ENCODE measurements at places on chromosomes 4 and X.

- no peak for DNase-seq
Observed at GRCh38 chr4:184237612-184238011, 19.9 kb upstream of the ENPP6 start.

DNA sequence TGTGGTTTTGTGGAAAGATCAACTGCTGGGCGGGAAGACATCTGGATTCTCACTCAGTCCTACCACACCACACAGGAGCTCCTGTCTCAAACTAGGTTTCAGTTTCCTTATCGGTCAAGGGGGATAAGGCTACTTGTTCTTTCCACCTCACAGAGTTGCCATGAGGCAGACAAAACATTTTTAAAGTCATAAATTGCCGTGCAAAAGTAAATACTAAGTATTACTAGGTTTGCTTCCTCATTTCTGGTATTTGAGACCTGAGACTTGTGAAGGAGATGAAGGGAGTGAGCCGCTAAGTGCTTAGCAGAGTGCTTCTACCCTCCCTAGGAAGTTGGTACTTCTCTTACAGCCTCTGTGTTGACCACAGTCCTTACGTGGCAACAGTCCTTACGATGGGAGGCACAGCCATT is 1.5 kb downstream of the LAP3 start:
- DNase-seq: no peak

DNA sequence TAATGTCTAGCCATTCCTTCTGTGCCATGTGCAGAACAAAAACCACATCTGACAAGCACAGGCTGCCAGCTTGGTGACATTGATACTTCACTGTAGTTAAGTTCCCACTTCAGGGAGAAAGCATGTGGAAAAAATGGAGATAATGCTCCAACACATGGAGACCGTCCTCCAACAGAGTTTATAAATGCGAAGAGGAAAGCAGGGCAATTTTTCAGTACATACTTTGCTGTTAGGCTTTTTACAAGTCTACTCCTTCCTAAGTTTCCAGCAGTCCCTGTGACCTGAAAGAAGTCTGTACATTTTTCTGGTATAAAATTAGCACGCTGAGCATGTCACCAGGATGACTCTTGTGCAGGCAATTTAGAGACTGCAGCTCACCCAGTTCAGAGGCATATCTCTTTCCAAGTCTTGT is 766.9 kb upstream of the IGFBP7 start:
- DNase-seq: no peak

- DNase-seq: no peak
Observed at GRCh38 chrX:8848911-8849310, 47.7 kb upstream of the FAM9A start.

DNA sequence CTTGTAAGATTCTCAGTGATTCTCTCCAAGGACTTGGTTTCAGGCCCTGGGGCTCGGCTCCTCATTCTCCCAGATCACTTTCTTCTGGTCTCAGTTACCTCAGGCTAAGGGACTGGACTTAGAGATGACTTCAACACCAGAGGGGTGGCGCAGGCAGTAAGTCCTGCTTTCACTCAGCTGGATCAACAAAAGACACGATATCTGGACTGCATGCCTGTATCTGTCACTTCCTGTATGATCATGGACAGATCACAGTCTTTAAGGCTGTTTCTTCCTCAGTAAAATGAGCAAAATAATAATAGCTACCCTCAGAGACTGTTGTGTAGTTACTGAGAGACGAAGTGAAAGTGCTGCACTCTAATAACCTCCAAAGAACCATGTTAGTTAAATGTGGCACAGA is 19.5 kb upstream of the CXCR3 start:
- no peak for DNase-seq

GRCh38 chr4:151163855-151164254 is 64.4 kb downstream of the RPS3A start:
- no peak for DNase-seq

DNA sequence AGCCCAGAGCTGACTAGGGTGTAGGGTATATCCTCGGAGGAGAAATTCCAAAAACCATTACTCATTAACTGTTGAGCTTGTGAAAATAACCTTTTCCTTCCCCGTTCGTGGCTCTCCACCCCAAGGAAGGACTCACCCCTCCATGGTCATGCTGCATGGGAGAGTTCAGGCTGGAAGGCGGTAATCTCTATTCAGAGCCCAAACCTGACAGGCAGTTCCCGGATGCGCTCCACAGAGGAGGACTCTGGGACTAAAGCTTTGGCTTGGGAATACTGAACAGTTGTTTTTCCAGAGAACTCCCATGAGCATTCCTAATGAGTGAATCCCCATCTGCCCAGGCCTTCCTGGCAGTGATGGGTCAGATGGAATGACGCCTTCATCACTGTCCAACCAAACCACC is 125.4 kb downstream of the BCOR start:
- no peak for DNase-seq

DNA sequence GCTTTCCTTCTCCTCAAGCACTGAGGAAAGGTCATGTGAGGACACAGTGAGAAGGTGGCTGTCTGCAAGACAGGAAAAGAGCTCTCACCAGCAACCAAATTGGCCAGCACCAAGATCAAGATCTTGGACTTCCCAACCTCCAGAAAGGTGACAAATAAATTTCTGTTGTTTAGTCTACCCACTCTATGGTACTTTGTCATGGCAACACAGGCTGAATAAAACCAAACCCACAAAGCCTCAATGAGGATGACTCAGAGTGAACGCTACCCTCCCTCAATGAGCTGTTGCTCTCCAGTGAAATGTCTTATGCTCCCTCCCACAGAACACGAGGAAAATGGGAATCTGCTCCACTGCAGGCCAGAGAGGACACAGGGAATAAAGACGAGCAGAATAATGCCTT is 244.1 kb downstream of the RAB28 start:
- DNase-seq: no peak

GRCh38 chrX:155148724-155149537 is 67.3 kb upstream of the VBP1 start:
- peak; percentile 43 for DNase-seq

GRCh38 chr4:1402516-1403091 is 3.6 kb downstream of the NKX1-1 start:
- no peak for DNase-seq

Measured in NCI-H146 (cell line).